Activated naive CD4-positive, alpha-beta T cell treated with anti-CD3 and anti-CD28 coated beads for 36 hours (primary cell): ENCODE measurements at places on chromosomes 7 and 10. TPM values are rescaled to one million over a fixed set of nuclear protein-coding genes. Genes with fewer than 3 reads are reported as not detected.

The FGL2 gene
- total RNA-seq = not detected

The GFRA1 gene
- total RNA-seq = not detected

- DNase-seq = peak; percentile 61
These were observed 152.7 kb upstream of the SHH start for GRCh38 chr7:155965010-155965409.

DNA sequence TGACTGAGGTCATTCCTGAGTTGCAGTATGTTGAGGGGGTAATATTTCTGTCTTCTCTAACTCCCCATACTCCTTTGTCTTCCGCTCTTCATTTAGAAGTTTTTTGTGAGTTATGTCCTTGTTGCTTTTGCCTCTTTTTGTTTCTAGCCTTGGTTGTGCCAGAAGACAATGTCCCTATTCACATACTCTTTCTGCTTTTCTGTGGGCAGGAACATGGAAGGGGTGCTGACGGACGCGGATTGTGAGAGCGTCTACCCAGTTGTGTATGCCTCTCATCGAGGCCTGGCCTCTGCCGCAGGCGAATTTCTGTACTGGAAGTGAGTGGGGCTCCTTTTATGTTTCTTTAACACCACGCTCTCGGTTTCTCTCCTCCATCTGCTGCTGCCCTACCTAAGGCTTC lies 20.5 kb downstream of the STAG3 start:
- DNase-seq = no peak

- no peak for DNase-seq
These were observed 2.4 kb downstream of the ZNF3 start for GRCh38 chr7:100079024-100079560.

The AKR1D1 gene
- total RNA-seq = not detected

DNA sequence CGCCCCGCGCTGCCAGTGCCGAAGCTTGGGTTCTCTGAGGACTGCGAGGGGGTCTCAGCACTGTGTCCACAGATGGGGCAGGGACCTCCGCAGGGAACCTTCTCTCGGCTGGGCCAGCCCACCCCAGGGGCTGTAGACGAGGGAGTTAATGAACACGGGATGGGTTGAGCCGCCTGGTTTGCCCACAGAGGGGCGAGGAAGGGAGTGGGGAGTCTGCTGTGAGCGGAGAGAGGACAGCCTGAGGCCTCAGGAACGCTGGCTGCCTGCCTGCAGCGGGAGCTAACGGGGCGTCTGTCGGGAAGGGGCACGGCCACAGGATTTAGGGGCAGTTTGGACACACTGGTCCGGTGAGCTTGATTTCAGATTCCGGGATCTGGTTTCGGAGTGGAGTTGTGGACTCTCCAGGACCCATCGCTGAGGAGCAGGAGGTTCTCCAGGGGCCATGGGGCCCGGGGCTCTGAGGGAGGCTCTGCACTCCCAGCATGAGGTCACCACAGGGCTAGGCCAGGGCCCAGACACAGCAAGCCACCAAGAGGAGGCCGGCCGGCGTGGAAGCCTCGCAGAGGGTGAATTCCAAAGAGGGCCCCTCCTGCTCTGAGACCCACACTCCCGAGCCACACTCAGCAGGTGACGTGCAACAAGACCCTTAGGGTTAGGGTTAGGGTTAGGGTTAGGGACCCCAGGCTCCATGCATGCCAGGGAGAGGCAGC lies 19.0 kb upstream of the FAM20C start:
- DNase-seq = no peak

DNA sequence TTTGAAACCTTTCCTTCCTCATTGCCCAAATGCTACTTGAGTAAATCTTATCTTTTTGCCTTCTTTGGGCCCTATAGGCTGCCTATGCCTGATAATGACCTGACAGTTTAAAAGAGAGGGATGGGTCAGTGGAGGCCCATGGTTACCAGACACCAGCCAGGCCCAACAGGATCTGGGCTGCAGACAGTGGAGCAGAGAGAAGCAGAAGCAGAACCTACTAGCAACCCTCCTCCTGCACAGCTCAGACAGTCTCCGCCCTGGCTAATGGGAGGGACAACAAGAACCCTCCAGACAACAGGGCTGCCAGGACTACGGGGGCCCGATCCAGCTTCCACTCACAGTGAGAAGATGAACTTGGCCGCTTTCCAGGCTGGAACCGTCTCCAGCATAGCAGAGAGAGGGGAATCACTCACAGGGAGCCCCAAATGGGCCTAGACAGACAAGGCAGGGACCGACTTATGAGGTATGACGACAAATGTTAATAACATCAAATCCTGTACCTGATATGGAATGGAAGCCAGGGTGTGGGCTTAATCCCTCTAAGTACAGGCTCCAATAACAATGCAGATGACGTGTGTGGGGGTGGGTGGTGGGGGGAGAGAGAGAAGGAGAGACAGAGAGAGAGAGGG lies 31.7 kb upstream of the DGKI start:
- DNase-seq = no peak

DNA sequence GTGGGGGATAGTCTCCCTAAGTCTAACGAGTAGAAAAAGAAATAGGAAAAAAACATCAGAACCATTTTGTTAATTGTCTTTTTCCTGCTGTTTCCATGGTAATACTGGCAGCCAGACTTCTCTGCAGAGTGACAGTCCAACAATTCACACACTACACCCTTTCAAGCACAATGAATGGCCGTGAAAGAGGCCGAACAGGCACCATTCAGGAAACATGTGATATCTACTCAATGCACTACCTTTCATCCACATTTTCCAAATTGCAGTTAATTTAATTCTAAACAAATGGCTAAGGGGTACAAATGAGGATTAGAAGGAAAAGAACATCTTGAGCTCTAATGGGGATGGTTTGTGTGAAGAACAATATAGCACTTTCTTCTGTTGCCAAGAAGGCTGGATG lies 358.5 kb upstream of the ANKRD30A start:
- no peak for DNase-seq

DNA sequence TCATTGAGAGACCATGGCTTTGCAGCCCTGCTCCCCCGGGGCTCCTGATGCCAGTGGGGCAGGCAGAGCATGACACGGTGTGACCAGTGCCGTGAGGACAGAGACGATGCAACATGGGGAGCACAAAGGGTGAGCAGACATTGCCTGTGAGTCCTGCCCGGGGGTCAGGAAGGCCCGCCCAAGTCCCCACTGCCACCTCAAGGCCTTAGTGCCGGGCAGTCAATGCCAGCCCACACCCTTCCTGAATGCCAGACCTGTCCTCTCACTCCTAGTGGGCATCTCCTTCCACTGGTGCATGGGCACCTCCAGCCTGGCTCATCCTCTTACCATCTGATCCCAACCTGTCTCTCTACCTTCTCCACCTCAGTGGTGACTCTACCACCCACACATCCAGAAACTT lies 157.9 kb upstream of the ZMIZ1 start:
- no peak for DNase-seq

DNA sequence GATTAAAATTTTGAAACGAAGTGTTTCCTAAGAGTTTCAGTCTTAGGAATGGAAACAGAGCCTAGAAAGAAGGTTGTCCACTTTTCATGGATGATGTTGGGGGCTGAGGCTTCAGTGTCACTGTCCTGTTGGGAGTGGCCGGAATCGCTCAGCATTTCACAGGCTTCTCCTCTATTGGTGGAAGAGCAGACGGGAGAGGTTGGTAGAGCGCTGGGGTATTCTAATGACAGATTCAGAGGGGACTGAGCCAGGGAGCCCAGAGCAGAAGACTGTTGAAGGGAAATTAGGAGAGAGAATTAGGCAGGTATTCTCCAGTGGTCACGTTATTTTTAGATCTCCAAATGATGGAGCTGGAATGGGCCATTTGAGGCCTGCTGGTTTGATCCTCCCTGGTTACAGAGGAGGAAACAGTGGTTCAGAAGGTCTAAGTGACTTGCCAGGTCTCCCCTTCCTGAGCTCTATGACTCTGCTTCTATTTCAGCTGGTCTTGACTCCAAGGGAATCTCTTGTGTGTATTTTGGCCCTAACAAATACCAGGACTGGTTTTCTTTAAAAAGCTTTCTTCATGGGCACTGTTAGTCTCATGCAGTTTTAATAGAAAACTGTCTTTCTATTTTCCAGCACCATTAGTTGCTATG lies 35.7 kb upstream of the EEPD1 start:
- DNase-seq = no peak

The UPP1 gene
- 48.2 TPM for total RNA-seq

DNA sequence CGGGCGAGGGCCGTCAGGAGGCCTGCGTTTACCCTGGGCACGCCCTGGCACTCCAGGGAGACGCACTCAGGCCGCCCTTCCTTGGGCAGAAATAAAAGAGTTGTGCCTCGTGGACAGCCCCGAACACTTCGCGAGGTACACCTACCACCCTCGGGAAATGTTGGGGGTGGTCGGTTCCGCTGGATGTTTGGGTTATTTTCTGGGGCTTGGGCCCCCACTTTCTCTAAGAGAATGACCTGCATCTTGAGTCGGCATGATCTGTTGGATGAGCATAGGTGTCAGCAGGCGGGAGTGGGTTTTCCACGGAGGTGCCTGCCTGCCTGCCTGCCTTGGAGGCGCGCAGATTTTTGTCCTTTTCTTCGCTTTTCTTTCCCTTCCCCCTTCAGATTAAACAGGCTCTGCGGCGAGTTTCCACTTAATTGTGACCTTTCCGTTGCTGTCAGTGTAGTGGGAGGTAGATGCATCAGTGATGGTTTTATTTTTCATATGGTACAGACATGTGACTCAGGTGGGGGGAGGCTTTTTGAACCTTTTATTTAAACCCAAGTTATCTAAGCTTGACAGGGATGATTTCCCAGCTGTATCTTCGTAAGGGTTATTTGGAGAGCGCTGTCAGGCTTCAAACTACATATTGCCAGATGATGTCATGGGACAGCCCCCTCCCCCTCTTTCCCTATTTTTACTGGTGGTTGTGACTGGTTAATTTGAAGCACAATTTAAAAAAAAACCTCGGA lies 661 bp downstream of the HECTD2 start:
- peak; percentile 53 for DNase-seq

GRCh38 chr10:35270100-35270499 lies 66.2 kb upstream of the CCNY start:
- DNase-seq = peak; percentile 11

- peak; percentile 10 for DNase-seq
These were observed 10.9 kb downstream of the C10orf71 start for GRCh38 chr10:49309691-49310411.

The ADRB1 gene
- total RNA-seq = not detected

- DNase-seq = no peak
These were observed 127.5 kb downstream of the VPS50 start for GRCh38 chr7:93359520-93360198.

GRCh38 chr7:54879776-54880175 lies 120.8 kb upstream of the SEC61G start:
- no peak for DNase-seq

- DNase-seq = no peak
These were observed 93.6 kb downstream of the SNX10 start for GRCh38 chr7:26385240-26385639.

The GRID2IP gene
- 0.12 TPM for total RNA-seq
